Foreskin fibroblast (primary cell): ENCODE measurements at places on chromosomes 7 and 10.
A peak's percentile ranks its signal among the peaks of the same experiment; 100 is the strongest.

- no peak for DNase-seq
Observed at GRCh38 chr10:60871215-60871614, 72.8 kb downstream of the RHOBTB1 start.

- no peak for DNase-seq
Observed at GRCh38 chr7:73504920-73505319, 17.2 kb downstream of the BAZ1B start.

DNA sequence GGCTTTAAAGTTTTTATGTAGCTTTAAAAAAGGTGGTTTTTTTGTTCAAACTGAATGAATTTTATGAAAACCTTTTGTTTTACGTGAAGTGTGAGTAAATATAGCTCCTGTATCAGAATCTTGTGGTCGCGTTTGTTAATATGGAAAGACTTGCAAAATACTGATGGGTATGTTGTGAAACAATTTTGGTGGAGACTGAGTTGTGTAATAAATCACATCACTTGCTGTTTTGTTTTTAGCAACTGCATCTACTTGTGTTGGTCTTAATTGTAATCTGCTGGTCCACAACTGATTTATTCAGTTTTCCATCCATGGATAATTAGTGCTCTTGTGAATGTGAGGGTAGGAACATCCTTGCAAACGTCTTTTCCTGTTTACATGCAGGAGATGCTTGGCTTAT lies 10.5 kb downstream of the PLXDC2 start:
- no peak for DNase-seq

DNA sequence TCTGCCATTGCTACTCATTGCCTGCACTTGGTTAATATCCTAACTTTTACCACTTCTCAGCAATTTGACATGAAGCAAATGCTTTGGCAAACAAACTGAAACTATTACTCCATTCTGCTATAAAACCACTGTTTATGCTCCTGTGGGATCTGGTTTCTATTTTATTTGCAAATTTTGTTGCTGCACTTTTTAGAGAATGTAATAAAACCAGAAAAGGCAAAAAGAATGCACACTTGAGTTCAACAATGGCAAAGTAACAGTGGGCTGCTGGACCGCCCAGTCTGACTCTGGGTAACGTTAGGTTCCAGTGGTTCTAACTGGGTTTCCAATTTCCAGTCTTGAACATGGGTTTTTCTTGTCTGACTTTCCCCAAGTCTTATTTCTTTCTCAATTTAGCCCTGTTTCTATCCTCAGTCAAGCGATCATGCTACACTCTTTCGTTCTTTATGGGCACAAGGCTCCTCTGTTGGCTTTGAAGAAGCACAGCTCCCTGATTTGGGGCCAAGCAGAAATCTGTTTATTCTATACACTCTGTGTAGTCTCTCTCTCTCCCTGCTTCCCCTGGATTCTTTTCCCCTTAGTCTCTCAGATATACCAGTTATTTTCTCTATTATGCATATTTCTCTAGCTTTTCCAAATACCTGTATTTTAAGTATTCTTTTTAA lies 129.2 kb upstream of the FAM3C start:
- DNase-seq, result no peak

GRCh38 chr7:44706788-44707557 lies 41.7 kb upstream of the ZMIZ2 start:
- DNase-seq, result no peak

GRCh38 chr7:27689591-27690164 lies 27.0 kb upstream of the HIBADH start:
- peak; percentile 56 for DNase-seq

DNA sequence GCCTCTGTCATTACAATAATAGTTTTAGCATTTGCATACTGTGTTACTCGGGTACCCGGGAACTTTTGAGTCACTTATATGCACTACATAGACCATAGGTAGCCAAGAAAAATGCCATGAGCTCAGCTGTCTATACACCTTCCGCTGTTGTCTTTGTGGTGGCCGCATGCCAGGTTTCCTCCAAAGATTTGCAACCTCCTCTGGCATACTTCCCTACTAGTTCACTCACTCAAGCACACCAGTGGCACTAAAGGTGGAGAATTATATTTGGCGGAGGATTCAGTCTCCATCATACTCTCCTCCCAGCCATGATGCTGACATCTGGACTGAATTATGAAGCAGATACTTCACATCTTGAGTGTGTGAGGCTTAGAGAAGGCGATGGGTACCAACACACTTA lies 35.6 kb upstream of the GRB10 start:
- peak; percentile 58 for DNase-seq

DNA sequence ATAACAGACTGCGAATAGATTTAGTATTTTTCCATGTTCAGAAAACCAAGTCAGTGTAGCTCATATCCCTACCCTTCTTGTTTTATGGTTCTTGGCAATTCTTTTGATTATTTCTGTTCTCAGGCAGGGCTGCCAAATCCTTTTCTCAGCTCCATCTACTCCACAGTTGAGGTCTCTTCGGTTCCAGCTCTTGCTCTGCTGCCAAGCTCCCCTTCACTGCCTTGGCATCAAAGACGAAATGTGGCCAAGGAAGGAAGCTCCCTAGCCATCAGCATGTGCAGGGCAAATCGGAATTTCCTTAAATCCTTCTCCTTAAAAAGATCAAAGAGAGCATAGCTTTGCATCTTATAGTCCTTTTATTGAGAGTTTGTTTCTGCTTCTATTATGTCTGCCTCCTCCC lies 116.4 kb upstream of the NOBOX start:
- no peak for DNase-seq

DNA sequence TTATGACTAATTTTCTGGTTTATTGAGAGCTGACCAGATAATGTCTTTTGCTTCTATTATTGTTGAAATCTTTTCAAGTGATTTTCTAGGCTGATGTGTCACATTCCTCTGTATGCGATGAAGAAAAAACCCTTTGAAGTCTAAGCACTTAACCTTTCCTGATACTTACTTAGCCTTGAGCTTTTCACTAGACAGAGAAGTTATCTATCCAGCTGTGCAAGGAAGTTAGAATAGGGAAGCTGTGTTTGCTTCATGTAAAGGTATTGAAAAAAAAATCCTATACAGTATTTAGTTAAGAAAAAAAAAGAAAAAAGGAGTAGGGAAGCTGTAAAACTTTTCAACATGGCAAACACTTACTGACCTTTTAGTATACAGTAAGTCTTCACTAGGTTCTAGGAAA lies 117.6 kb upstream of the DNAJB12 start:
- DNase-seq, result no peak

GRCh38 chr7:16589881-16590280 lies 55.7 kb downstream of the ANKMY2 start:
- DNase-seq, result no peak

DNA sequence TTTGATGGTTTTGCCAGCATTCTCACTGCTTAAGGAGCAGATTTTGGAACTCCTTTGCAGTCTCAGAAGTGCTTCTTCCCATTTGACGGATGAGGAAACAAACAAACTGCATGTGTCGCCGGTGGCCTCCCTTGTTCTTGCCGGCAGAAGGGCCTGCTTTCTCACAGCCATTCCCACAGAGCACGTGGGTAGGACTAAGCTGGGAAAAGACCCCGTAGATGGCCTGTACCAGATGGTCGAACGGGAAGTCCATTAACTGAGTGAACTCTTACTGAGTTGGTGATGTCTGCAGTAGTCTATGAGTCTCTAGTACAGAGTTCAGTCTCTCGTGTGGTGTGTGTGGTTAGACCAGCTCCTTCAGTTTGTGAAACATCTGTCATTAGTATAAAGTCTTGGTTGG lies 131.9 kb downstream of the TRRAP start:
- peak; percentile 3 for DNase-seq

- DNase-seq, result no peak
Observed at GRCh38 chr10:45373576-45374349, at the start of gene ALOX5. ALOX5 (plus strand) TSS chr10:45374216; CDS start chr10:45374280, 64 bp downstream.

GRCh38 chr7:107999779-108000560 lies 3.0 kb downstream of the LAMB1 start:
- no peak for DNase-seq

- DNase-seq, result no peak
Observed at GRCh38 chr7:39659356-39660013, 36.1 kb downstream of the RALA start.

GRCh38 chr10:85787393-85787792 lies 579.2 kb downstream of the GRID1 start:
- no peak for DNase-seq

DNA sequence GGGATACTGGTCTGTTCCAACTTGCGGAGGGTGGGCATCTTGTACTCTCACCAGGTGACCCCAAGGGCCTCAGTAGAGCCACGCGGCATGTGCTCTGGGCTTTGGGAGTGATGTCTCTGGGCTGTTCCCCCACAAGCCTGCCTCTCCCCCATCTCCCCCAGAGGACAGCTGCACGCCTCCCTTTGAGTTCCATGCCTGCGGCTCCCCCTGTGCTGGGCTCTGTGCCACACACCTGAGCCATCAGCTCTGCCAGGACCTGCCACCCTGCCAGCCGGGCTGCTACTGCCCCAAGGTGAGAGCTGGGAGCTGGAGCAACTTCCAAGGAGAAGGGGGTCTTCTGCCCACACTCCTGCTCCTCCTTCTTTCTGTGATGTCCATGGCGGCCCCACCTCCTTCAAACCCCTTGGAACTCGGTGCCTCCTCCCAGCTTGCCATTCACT lies 15.0 kb upstream of the ZNF862 start:
- DNase-seq, result no peak

DNA sequence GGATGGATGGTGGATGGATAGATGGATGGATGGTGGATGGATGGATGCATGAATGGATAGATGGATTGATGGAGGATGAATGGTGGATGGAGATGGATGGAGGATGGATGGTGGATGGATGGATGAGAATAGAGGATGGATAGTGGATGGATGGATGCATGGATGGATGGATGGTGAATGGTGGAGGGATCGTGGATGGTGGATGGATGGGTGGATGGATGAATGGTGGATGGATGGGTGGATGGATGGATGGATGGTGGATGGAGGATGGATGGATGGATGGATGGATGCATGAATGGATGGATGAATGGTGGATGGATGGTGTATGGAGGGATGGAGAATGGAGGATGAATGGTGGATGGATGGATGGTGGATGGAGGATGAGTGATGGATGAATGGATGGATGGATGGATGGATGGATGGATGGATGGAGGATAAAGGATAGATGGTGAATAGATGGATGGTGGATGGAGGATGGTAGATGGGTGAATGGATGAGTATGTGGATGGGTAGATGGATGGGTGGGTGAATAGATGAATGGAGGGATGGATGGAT lies 76.3 kb downstream of the PDGFA start:
- no peak for DNase-seq

- peak; percentile 27 for DNase-seq
Observed at GRCh38 chr7:98281757-98282606, 496 bp downstream of the BRI3 start.

GRCh38 chr10:83682414-83682813 lies 456.9 kb upstream of the GHITM start:
- DNase-seq, result no peak
